ENCODE measurements at places on chromosomes 2 and 18.
A peak's percentile ranks its signal among the peaks of the same experiment; 100 is the strongest.

DNA sequence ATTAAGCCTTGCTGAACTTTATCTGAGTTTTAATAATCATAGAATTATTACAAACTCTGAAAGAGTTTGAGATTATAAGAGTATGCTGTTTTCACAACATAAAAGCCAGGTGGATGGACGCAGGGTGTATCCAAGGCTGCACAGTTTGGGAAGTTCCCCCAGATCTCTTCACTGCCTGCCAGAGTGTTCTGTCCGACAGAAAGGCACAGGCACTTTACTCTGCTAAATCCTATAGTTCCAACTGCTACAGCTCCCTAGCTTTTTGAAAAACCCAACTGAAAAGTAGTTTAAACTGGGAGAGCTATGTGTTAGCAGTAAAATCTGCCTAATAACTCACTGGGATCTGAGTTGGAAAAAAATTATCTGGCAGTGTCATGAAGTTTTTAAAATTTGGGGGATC, 38.0 kb downstream of the MFSD6 start:
- DNase-seq, result no peak

GRCh38 chr2:203797276-203797675, 70.3 kb upstream of the CTLA4 start:
- DNase-seq, result no peak

DNA sequence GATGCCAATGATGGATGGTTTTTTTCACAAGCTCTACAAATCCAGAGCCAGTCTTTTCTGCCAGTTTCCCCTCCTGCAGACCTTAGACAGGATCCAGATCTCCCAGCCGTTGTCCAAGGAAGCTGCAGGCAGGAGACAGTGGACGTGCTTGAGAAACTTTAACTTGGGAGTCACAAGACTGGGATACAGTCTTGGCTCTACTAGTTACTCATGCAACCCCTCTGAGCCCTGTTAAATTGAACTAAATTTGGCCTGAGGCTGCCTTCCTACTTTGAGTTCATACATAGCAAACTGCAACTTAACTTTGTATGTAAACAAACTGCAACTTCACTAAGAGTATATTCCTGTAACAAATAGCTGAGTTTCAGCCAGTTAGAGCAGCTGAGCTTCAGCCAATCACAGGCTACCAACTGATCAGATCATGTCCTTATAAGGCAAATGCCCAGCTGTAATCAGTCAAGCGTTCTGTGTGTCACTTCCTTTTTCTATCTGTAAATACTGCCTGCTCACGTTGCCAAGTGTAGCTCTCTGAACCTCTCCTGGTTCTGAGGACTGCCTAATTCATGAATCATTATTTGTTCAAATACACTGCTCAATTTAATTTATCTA, 140.9 kb downstream of the CAPN13 start:
- DNase-seq, result peak; percentile 80

DNA sequence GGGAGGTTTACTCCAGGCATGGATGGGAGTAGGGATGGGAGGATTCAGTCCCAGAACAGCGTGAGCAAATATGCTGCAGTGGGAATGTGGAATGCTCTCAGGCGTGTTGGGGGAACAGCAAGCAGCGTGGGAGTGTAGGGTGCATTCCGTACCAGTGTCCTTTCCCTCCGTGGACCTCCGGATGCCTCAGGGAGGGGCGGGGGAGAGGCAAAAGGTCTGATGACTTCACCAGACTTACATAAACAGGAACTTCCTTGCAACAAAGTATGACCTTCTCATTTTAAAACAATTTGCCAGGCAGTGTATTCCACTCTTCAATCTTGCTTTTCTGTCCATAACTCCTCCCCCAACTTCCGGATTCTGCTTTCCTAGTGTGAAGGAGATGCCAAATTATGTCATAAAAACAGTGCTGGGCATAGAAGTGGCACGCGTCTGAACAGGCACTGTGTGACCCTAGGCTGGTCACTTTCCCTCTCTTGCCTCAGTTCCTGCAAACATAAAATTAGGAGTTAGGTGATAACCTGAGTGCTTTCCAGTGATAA, 36.9 kb downstream of the RPL37A start:
- DNase-seq, result peak; percentile 83

DNA sequence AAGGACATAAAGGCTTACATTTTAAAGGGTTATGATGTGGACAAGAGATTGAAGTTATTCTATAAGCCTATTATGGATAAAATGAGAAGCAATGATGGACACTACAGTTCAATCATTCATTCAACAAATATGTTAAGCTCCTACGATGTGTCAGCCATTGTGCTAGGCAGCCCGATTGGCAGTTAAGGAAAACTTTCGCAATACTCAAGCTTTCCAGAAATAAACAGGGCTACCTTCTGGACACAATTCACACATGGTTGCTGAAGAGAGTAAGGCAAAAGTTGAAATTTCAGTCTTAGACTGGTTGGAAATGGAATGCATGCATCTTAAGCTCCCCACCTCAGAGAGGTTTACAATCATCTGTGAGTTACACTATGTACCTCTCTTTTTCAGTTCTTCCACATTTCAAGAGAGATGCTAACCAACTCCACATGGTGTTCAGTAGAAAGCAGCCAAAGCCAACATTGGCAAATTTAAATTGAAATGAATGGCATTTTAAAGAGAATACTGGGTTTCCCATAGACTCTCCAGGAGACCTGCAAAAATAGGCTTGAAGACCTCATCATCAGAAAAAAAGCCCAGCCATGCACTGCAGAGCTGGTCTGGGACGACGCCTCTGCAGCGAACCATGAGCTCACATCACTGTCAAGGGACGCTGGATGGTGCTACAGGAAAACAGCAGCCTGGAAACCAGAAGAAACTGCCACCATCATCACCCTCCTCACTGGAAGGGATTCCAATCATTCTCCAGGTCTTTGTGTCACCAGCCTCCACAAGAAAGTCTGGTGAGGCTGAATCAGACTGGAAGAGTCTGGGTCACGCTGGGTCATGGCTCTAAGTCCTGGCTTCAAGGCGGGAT, 276.3 kb downstream of the AFF3 start:
- DNase-seq, result no peak

GRCh38 chr18:31325051-31325450, 7.1 kb downstream of the DSG1 start:
- DNase-seq, result peak; percentile 11

DNA sequence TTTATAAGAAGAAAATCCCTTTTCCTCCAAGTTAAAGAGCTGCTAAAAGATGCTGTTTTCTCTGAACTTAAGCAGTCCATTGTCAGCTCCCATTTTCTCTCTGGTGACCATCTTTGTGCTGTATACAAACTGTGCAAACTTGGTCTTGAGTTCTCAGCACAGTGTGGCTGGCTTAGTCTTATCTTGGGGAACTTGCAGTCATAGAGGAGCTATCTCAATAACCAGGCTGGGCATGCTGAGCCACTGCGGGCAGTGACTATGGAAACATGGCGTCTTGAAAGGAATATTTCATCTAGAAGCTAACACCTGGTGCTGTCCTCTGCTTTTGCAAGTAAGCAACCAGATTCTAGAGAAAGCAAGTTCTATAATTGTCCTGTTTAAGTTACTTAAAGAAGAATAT, 1334.4 kb upstream of the CELF4 start:
- no peak for DNase-seq

DNA sequence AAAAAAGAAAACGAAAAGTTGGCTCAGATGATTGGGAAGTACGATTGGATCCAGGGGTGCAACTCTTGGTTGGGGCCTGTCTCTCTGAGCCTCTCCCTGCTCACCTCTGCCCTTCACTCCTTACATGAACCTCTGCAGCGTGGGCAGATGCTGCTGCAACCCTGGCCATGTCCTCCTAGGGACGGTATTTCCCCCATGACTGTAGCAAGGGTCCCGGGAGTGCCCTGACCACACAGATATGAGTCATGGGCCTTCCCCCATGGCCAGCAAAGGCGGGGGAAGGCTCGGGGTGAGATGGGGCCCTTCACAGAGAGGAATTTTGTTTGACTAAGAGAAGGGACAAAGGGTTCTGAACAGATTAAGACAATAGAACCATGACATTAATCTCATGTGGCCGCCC, 129.0 kb downstream of the NCK2 start:
- DNase-seq, result peak; percentile 90

DNA sequence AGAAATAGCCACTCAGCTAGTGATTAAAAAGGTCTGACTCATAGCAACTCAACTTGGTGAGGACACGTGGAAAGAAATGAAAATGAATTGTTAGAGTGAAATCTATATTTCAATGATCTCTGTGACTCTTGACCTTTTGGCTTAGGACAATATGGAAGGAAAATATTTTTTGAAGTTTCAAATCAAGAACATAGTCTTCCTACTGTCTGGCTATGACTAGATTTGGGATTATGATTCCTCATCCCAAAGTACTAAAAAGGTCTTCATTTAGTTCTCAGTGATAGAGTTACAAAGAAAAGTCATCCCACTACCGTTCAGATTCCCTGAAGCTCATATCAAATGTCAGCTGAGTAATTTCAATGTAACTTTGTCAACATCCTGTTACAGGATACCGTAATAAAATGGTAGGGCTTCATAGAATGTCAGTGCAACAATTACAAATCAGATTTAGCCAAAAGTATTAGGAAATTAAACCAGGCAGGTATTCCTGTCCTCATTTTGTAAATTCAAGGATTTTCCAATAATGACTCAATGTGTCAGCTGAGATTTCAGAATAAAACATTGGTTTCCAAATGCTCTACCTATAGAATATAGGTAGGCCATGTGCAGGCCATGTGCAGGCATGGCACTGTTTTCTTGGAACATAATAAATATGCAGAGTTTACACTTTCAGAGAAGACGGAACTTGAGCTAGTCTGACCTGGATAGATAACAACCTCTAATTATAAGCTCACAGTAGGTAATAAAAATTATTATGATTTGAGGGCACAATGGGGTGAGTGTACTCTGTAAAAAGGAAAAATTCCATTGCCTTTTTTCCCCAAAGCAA, 36.0 kb downstream of the ANKRD29 start:
- DNase-seq, result no peak

GRCh38 chr2:125095826-125096225, 1070.7 kb downstream of the CNTNAP5 start:
- DNase-seq, result no peak

- no peak for DNase-seq
Measured at GRCh38 chr18:23359421-23359820, 93.7 kb upstream of the RIOK3 start.

- peak; percentile 69 for DNase-seq
Measured at GRCh38 chr2:45930396-45930792, 278.9 kb downstream of the PRKCE start.

GRCh38 chr2:12715258-12716031, 1.3 kb upstream of the TRIB2 start:
- no peak for DNase-seq

DNA sequence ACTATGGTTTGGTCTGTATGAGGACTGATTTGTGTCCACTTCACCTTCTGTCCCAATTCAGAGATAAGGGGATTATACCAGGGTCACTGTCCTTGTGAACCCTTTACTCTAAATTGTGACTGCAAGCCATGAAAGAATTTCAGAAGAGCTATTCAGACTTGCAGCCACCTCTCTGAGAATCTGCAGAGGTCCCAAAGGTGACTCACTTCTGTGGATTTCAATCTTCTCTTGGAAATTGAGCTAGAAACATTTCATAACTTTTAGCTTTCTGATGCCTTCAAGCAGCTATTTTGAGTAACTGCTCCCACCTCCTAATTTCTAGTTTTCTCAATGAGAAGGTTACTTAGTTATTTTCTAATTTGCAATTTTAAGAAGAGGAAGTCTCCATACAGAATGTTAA, 1242.4 kb upstream of the ACVR2A start:
- DNase-seq, result peak; percentile 2
